ENCODE measurements at places on chromosomes 12 and 14.

DNA sequence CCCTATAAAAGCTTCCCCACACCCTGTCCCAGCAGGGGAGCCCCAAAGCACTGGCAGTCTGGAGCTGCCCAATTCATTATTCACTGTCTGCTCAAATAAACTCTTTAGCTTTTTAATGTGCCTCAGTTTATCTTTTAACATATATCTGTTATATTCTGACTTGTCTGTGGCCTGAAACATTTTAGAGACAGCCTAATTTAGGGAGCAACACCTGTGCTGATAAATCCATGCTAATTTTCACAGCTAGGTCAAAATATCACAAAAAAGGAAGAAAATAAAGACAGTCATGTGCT is 32.9 kb downstream of the TMTC1 start:
- no peak for DNase-seq

GRCh38 chr14:22463763-22464173 is 125.3 kb downstream of the DAD1 start:
- DNase-seq, result no peak

- DNase-seq, result no peak
These were observed 6.3 kb downstream of the GPHN start for GRCh38 chr14:66514213-66514612.

DNA sequence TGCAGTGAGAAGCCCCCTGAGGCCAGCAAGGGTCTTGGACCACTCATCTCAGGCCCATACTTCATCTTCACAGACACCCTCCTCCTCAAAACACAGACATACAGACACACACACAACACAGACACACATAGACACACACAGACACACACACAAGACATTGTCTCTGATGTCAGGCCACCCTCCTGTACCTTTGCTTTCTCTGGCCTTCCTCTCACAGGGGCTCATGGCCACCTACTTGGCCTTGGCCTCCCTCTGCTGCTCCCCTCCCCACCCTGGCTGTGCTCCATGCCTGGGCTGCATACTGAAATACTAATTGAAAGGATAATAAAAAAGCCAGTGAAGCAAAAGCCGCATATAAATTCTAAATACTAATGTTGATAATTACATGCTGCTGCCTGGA is 1.6 kb upstream of the SYNDIG1L start:
- no peak for DNase-seq

DNA sequence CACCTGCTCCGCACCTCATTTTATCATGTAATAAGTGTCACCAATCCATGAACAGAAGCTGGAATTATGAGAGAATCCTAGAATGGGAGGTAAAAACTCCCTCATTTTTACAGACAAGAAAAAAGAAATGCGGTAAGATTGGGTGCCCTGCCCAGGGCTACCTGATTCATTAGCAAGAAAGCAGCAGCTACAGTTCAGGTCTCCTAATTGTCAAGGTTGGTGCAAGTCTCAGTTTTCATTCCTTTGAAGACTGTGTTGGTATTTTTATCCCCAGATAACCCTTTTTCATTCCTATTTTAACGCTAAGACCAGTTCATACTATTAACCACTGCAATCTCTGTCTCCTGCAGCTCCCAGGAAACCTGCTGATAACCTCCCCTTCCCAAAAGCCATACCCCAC is 6.9 kb downstream of the DUSP6 start:
- no peak for DNase-seq

DNA sequence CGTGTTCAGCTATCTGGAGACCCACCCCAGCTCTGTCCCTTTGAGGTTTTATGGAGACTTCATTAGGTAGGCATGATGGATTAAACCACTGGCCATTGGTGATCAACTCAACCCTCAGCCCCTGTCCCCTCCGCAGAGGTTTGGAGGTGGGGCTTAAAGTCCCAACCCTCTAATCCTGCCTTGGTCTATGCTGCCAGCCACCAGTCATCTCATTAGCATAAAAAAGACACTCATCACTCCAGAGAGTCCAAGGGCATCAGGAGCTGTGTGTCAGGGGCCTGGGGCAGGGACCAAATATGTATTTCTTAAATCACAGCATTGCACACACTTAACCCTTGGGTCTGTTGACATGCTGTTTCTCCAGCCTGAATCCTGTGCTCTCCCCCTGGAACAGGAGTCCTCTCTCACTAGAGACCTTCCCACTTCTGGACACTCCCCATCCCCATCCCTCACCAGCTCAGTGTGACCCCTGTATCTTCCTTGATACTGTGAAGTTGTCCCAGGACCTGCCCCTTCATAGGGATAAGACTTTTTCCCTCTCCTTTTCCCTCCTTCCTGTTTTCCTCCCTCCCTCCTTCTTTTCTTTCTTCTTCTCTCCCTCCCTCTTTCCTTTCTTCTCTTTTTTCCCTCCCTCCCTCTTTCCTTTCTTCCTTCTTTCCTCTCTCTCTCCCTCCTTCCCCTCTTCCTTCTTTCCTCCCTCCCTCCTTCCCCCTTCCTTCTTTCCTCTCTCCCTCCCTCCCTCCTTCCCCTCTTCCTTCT is 54.7 kb upstream of the CLMN start:
- no peak for DNase-seq

DNA sequence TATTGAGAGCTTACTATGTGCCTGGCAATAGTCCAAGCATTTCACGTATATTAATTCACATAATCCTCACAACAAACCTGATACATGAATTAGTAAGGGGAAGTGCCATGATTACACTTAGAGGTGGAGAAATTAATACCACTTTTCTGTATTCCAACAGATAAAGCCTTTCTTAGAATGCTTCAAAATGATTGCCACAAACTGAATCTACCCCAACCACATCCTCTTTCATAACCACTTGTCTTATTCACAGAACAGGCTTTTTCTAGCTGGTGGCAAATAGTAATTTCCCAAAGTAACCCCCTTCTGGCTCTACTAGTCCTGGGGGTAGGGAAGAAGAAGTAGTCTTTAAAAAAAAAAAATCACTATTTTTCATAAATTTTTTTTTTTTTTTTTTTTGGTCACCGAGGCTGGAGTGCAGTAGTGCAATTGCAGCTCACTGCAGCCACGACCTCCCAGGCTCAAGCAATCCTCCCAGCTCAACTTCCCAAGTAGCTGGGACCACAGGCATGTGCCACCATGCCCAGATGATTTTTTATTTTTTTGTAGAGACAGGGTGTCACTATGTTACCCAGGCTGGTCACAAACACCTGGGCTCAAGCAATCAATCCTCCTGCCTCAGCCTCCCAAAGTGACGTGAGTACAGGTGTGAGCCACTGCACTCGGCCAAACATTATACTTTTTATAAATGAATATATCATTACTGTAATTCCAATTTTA is 59.0 kb upstream of the ARID2 start:
- no peak for DNase-seq

DNA sequence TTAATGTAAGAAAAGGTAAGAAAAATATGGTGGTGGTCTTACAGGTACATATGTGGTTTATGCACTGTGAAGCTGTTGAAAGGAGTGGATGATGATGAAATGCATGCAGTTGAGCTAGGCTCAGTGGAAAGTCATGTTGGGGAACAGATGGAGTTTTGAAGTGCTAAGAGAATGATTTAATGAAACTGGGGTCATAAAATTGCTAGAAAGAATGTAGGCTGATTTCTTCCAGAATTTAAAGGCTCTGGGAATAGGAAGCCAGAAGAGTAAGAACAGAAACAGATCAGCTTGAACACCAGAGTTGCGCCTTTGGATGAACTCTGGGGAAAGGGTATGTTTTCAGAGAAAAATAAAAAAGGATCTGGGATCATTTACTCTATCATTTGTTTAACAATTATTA is 146.5 kb downstream of the MON2 start:
- DNase-seq, result no peak

- DNase-seq, result no peak
These were observed 33.0 kb upstream of the BICDL1 start for GRCh38 chr12:119956047-119956446.

DNA sequence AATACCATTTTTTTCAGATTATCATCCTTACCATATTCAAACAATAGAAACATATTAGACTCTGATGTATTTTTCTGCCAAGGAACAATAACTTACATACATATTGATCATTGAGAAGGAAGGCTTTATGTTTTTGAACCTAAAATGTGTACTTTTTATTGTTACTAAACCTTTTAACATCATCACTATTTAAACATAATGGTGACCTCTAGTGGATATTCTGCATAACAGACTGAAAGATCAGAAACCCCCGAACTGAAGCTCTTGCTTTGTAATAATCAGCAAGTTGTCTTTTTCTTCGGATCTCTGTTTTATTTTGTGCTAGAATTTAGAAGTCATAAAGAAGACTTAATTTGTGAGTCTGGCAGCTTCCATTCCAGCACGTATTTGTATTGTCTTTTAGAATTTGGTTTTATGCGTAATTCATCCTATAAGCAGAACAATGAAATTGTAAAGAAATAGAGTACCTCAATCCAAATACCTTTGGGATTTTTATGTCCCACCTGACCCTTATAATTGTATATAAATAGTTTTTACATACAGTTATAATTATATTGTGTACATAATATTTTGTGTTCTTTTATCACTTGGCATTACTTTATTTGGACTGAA is 125.9 kb upstream of the ATF1 start:
- DNase-seq, result peak; percentile 42
